ENCODE measurements at places on chromosomes 2 and 18.

GRCh38 chr2:135985826-135986393, 484 bp upstream of the DARS1 start:
- no peak for DNase-seq

DNA sequence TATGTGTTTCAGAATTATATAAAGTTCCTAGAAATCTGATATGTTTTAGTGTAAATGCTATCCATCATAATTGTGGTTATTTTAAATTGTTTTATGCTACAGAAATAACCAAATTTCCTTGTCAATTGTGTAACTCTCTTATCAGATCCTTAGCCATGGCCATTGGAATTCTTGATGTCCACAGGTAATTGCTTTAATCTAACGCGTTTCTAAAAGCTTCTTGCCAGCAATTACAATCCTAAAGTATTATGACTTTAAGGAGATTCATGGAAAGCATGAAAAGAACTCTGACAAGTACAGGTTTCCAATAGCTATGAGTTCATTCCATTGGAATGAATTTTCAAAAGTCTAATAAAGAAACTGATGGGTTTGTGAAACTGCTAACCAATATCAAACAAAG, 472.1 kb downstream of the ERBB4 start:
- no peak for DNase-seq

GRCh38 chr18:11019295-11020105, 129.9 kb downstream of the PIEZO2 start:
- no peak for DNase-seq

GRCh38 chr2:66366619-66367018, 68.3 kb upstream of the MEIS1 start:
- no peak for DNase-seq

DNA sequence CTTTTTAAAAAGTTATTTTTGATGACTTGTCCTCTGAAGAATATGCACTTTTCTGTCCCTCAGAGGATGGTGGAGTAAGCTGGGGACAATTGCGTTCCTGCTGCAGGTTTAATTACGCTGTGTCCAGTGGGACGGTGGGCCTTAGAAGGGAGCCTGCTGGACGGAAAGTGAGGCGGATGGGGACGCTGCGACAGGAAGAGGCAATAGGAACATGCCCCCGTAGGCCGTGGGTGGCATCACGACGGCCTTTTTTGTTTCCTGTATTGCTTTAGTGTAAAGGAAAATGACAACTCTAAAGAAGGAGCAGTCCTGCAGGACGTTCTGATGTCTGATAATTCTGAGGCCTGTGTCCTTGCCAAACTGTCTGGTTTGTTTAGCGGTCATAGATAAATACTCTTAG, 121.6 kb downstream of the NFATC1 start:
- no peak for DNase-seq

GRCh38 chr2:132725148-132725547, 55.1 kb upstream of the LYPD1 start:
- no peak for DNase-seq

DNA sequence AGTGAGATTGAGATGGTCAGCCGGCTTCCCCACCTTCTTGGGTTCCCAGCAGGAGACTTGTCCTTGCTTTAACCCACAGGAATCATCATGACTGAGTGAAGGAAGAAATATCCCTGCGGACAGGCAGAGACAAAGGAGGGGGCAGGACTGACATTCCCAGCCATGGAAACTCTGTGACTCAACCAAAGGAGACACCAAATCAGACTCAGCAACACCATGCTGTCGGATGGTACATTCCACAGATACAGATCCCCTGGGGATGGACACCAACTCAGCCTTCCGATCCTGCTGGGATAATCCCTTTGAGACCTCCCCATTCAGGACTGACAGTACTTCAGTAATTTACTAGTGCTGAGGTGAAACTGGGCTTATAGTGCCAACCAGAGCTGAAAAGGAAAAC, 518.3 kb downstream of the XIRP2 start:
- no peak for DNase-seq

GRCh38 chr2:105410554-105410953, 11.7 kb upstream of the FHL2 start:
- DNase-seq, result no peak

DNA sequence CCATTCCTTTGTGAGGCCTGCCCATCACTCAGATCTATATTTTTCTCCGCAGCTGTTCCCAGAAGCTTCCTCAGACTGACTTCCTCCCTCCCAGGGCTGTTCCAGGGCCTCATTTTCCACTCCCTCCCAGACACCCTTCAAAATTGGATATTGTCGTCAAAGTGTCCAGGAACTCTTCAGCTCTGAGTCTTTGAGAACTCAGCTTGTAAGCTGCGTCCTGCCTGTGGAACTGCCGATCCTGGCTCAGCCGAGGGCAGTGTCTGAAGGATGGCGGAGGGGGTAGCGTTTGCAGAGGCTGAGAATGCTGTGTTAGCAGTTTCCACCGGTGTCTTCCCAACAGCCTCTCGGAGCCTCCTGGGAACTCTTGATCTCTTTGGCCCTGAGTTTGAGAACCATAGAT, 27.1 kb downstream of the NCK2 start:
- no peak for DNase-seq

GRCh38 chr2:677959-678550, 849 bp upstream of the TMEM18 start:
- no peak for DNase-seq

DNA sequence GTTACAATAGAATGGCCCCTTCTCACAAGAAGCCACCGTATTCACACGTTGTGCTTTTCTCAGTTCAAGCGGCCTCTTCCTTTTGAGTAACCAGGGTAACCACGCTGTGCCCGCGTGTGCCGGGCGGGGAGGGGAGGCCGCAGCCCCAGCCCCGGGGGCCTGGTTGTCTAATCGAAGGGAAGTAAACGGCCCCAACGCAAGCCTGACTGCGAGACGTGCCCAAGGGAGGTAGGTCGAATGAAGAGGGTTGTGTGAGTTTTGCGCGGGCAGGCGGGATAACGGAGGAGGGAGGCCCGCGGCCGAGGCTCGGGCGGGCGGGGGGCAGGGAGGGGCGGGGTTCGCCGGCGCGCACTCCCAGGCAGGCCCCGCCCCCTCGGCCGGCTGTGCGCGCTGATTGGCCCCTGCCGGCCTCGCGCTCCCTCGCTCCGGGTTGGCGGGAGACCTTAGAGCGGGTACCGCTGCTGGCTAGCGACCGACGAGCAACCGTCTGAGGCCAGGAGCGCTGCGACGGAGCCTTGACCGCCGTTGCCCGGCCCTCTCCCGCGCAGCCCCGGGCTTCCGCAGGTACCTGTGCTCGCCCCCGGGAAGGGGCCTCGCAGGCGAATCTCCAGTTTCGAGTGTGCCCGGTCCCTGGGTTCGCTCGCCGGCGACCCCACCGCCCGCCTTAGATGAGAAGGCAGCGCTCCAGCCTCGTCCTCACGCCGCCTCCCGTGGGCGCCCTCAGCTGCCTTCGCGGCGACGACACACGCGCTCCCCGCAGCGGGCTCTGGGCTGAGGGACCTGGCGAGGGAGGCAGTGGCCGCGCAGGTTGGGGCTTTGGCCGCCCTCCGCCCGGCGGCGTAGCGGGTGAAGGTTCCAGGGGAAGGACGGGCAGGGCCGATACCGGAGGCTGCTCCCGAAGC, at the start of gene SPDYA:
TSS of gene SPDYA (plus strand) at position 451 of the 902 bp plus-strand sequence. CDS start 5,181 bp downstream, outside the sequence.
- DNase-seq, result peak; percentile 58

- DNase-seq, result peak; percentile 14
Measured at GRCh38 chr2:72148837-72149555, 1.3 kb upstream of the CYP26B1 start.

DNA sequence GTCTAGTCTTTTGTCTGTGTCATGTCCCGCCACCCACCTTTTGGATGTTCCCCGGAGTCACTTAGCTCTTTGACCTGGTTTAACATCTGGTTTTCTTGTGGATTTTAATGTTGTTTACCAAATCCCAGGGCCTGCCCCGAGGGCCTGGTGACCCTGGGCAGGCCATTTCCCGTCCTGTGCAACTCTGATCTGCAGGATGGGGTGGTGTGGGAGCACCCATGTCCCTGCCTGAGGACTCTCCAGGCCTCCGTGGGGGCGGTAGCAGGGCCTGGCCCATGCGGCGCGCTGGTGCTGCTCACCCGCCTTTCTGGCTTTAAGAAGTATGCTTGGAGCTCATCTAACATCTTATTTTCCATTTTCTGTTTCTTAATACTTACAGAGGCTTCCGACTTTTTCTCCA, 10.7 kb downstream of the RAMP1 start:
- DNase-seq, result no peak

- DNase-seq, result no peak
Measured at GRCh38 chr18:79659733-79660132, 19.9 kb upstream of the CTDP1 start.

DNA sequence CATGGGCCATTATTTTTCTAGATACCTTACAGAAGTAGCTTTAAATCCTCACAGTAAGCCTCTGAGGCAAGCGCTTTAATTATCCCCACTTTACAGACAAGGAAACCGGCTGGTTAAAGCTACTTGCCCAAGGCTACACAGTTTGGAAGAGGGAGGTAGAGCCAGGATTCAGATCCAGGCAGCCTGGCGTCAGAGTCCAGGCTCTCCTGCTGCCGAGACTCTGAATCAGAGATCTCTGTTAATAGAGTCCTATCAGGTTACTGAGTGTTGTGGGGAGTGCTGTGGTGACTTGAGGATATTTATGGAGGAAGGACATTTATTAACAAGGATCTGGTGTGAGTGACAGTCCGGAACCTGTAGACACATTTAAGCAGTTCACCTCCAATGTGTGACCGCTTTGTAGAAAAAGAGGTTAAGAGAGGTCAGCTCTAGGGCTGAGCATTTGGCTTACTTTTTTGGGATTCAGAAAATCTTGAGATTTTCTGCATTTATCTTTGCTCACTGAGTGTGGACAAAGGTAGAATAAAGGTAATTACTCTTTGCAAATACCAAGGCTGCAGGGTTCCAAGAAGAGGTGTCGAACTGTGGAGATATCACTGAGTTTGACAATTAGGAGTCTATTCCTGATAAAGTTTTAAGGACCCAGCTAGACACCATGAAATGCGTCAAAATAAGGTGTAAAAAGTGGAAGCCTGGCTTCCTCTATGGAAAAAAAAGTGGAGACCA, 1.6 kb upstream of the CEP192 start:
- no peak for DNase-seq

DNA sequence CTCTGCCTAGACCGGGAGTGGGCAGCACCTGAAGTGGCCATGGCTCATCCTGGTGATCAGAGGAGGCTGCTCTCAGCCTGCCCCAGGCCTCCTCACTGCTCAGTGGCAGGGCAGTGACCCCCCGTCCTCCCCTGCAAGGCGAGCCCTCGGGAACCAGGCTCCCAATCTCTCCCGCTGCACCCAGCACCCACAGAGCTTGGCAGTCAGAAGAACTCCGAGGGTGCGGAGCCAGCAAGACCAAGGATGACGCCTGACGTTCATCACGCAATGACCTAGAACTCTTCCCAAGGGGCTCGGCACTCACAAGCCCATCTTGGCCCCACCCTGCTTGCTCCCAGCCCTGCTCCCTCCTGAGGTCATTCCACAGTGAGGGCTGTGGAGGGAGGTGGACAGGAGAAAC, 189.8 kb upstream of the SALL3 start:
- DNase-seq, result no peak

DNA sequence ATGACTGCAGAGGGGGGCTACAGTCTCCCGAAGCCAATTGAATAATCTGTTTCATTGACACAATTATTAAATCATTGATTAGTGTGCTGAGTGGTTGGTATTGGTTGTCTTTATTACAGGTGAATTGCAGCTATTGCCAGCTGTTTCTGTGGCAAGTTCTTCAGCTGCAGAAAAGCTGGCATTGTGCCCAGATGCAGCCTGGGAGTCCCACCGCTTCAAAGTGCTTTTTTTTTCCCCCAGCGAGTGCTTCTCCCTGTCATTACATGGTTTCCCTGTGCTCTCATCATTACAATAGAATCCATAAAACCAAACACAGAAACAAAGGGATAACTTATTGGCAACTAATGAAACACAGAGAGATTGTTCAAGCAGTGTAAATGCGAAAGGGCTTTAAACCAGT, 164.7 kb downstream of the GRB14 start:
- DNase-seq, result peak; percentile 41

- no peak for DNase-seq
Measured at GRCh38 chr2:134258684-134259388, 5.0 kb downstream of the MGAT5 start.

DNA sequence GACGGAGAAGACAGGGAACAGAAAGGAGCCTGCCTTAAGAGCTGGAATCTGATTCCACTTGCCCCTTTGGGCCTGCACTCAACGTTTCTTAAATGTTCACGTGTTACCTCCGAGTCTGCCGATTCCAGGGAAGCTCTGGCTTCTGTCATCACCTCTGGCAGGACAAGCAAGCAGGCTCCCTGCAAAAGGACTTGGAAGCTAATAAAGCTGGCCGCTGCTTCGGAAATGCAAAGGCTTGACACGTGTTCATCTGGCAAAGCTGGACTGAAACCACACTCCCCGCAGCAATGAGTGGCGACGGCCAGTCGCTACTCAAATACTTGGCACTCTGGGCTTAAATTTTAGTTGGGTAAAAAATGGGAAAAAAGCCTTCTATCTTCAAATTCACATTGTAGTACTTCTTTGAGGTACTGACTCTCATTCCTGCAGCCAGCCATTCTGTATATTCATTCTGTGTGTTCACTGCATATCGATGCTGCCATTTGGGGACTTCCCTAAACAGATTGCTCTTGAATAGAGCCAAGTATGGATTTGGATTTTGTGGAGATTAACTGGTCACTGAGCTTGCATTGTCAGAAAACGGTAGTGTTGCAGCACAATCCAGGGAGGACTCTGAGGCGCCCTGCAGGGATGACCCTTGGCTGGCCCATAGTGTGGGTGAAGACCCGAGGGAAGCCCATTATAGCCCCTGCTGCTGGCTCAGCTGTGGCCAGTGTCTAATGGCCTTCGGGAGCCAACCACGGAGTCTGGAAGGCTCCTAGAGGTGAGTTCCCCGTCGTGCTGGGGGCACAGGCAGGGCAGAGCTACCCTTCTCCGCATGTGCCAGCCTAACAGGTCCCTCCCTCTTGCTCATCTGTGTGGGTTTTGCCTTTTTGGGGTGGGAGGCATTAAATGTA, 231.5 kb downstream of the PRKCE start:
- DNase-seq, result no peak

GRCh38 chr2:197707316-197708213, 2.4 kb downstream of the MARS2 start:
- DNase-seq, result no peak

DNA sequence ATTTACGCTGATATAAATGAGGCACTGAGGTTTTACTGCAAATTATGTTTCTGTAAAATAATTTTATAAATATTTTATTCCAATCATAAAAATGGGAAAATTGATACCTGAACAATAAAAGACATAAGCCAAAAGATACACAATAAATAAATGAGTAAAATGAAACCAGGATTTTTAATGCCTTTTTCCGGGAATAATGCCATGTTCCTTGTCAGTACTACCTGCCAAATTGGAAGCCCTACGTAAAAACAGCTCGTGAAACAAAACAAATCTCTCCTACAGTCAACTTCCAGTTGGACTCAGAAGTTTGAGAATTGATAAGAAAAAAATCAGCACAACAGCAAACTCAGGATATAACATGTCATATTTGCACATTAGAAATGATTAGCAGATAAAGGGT, 18.0 kb downstream of the GALNT3 start:
- no peak for DNase-seq

All from DMS153 (cell line).